Stimulated activated CD4-positive, alpha-beta T cell treated with anti-CD3 and anti-CD28 coated beads, TNF-alpha, amount 100 ng/mL, for 1 hour (primary cell): ENCODE measurements at places on chromosomes 16 and 17.

GRCh38 chr17:34360601-34361270 is 2.3 kb downstream of the CCL1 start:
- no peak for DNase-seq

GRCh38 chr16:621526-622105 is 9.2 kb upstream of the WFIKKN1 start:
- no peak for DNase-seq

- DNase-seq, result no peak
Observed at GRCh38 chr17:17137731-17138585, 68.2 kb downstream of the PLD6 start.

GRCh38 chr17:79023180-79023705 is 726 bp upstream of the C1QTNF1 start:
- no peak for DNase-seq

GRCh38 chr17:40283662-40284061 is 4.0 kb upstream of the CDC6 start:
- DNase-seq, result no peak

- DNase-seq, result no peak
Observed at GRCh38 chr17:15180121-15180561, 85.0 kb downstream of the PMP22 start.

- DNase-seq, result no peak
Observed at GRCh38 chr17:51044976-51045375, 75.7 kb downstream of the SPAG9 start.

- DNase-seq, result peak; percentile 60
Observed at GRCh38 chr17:27805520-27806146, 5.3 kb upstream of the NOS2 start.

DNA sequence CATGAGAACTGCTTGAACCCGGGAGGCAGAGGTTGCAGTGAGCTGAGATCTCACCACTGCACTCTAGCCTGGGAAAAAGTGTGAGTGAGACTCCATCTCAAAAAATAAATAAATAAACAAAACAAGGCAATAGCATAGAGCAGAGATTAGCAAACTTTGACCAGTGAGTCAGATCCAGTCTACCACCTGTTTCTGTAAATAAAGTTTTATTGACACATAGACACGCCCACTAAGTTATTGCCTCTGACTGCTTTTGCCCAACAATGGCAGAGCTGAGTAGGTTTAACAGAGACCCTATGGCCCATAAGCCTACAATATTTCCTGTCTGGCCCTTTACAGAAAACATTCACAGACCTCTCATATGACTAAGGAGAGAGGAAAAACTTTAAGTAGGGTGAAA is 44.3 kb downstream of the XYLT1 start:
- no peak for DNase-seq

GRCh38 chr17:57679356-57679755 is 65.7 kb downstream of the CCDC182 start:
- no peak for DNase-seq

DNA sequence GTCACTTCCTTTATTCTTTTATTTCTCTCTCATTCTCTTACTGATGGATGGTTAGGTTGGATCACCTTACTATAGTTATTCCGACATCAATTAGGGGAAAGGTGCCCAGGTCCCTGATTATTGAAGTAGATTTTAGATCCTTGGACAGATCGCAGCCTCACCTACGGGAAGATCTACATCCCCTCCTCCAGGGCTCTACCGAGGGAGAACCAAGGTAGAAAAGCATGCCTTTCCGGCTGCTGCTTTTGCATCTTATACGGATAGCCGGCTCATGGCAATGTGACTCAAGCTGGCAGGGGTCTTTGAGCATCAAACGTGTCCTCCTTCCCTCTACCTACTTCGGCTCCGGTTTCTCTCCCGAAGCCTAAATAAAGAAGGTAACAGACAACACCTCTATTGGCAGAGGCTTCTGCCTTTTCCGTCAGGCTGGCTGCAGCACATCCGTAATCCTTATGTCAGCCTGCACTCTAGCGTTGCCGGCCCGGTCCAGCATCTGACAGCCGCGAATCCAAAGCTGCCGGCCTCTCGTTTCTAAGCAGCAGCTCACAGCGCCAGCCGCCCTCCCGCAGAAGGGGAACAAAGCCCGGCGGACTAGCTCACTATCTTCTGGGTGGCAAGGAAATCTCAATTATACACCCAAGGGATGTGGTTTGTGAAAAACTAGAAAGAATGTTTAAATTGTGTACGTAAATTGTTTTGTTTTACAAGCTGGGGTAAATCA is 46.9 kb downstream of the IRX6 start:
- no peak for DNase-seq

DNA sequence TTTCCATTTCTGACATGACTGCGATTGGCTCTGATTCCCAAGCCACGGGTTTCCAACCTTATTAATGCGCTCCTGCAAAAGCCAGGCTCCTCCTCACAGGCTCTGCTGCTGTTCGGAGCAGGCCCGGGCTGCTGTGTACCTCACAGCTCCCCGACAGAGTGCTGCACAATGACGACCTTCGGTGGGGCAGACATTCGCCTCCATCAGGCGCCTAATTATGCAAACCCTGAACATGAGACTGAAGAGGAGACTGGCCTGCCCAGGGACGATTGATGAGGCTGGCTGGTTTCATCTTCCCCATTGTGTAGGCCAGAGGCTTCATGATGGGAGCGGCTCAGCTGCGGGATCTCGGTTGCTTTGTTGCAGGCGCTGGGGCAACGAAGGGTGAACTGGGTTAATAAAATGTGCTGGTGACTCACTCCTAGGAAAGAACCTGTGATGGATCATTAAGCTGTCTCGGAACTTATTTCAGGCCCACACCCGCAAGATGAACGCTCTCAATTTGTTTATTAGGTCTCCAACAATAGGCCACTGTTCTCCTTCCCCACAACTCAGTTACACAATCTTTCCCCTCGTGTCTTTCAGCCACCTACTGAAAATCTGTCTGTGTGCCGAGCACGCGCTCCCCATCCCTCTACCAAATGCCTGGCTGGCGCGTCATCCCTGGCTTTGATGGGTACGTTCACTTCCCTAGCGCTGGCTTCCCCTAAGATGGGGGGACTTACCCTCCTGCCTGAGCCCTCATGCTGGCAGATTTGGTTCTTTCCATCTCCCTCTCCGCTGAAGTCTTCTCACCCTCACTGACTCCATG is 27.2 kb upstream of the TOB1 start:
- DNase-seq, result no peak

GRCh38 chr16:27312580-27313421 is 973 bp upstream of the IL4R start:
- DNase-seq, result no peak

- DNase-seq, result no peak
Observed at GRCh38 chr16:55155815-55156214, 168.2 kb upstream of the IRX6 start.

- DNase-seq, result peak; percentile 52
Observed at GRCh38 chr16:89574681-89575246, 794 bp upstream of the CPNE7 start.
